Foreskin fibroblast (primary cell): ENCODE measurements at places on chromosomes 3 and 15.
A peak's percentile ranks its signal among the peaks of the same experiment; 100 is the strongest.

DNA sequence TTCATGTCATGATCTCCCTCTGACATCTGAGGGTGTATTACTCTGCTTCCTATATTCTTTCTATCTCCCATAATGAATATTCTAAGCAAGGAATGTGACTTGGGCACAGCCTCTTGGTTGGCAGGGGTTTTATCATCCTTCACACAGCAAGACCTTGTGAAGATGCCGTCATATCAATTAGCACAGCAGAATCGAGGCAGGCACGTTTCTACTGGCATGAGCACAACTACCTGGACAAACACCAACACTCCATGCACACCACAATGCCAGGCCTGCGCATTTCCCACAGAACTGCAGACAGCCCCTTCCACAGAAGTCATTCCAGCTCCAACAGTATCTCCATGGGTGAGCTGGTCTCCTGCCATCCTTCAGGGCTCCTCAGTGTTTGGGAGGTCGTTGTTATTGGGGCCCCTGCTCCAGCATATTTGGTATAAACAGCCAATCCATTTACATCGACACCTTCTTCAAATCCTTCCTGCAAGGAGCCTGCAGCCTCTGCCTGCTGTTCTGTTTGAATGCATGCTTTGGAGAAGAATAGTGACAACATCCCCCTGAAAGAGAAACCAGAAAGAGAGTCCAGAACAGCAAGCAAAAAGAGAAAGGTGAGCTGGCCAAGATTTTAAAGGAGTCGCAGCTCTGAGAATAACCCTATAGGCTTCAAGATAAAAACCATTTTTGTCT, 275.5 kb downstream of the SHOX2 start:
- DNase-seq, result no peak

DNA sequence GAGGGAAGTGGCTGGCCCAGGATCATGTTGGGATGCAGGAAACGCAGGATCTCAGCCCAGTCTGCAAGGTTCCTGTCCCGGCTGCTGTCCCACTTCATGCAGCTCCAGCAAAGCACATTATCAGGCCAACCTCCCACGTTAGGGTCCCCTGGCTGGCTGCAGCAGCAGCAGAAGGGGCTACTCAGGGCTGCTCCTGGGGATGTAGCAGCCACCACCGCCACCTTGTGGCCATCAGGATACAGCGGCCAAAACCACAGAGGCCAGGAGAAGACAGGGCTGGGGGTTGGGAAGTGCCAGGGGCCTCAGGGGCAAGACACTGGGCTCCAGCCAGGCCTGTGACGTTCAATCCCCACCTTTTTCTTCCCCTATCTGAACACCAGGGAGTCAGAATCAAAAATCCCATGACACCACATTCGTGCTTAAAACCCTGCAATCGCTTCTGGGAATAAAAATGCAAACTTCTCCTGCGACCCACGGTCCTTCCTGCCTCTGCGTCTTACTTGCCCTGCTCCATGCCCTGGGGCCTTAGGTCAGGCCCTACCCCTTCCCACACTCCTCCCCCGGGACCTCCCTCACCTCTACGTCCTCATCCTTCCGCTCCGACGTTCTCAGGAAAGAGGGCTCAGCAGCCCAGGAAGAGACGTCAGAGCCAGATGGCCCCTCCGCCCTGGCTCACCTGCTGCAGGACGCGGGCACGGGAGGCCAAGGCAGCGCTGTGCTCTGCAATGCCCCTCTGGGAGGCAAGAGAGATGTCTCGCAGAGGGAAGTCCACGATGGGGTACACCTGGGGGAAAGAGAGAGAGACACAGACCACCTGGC, 21.5 kb downstream of the SSUH2 start:
- peak; percentile 86 for DNase-seq

- no peak for DNase-seq
Observed at GRCh38 chr3:156474560-156475389, 80.1 kb downstream of the SSR3 start.

DNA sequence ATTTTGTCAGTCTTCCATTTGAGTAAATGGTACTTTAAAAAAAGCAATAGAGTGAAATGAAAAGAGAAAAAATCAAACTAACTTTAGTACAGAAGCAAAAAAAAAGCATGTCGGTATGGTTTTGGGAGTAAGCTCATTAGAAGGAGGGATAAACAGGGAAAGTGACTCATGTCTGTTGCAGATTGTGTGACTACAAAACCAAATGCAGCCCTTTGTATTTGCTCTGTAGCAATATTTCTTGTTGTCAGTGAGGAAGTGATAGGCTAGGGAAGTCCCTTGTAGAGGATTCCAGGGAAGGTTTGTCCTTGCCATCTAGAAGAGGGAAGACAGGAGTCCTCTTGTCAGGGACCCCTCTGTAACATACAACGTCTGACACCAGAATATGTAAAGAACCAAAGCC, 150.5 kb upstream of the POU1F1 start:
- peak; percentile 35 for DNase-seq

- peak; percentile 81 for DNase-seq
Observed at GRCh38 chr3:14836049-14836468, 17.3 kb downstream of the FGD5 start.
